ENCODE measurements at places on chromosomes 6 and 20.

DNA sequence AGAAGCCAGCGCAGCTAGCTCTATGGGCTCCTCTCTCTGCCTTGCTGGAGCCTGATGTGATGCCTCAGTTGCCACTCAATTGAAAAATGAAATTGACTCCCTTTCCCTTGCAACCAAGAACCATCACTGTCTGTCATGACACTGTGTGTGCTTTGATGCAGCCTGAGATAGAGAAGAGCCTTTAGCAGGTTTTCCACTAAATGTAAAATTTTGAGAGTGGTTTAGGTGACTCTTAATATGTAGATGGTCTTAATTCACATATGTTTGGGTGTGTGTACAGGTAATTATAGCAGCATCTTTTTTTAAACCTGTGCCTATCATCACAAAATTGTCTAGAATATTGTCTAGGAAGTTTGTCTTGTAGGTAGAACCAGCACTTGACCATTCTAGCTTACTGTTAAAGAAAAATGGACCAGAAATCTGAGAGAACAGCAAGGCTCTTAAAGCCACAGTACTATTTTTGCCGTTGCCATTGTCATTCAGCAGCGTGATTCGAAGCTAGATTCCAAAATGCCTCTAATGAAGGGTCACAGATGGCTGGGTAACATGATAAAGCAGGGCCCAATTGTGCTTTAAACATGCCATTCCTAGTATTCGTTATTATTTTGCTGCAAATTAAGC lies 1.3 kb downstream of the ARFGEF3 start:
- DNase-seq, result no peak

GRCh38 chr20:49501917-49502316 lies 19.4 kb upstream of the KCNB1 start:
- peak; percentile 11 for DNase-seq

GRCh38 chr20:56211051-56211450 lies 37.5 kb upstream of the MC3R start:
- no peak for DNase-seq

- DNase-seq, result peak; percentile 71
These were observed 150.8 kb upstream of the TAB2 start for GRCh38 chr6:149166747-149167146.

DNA sequence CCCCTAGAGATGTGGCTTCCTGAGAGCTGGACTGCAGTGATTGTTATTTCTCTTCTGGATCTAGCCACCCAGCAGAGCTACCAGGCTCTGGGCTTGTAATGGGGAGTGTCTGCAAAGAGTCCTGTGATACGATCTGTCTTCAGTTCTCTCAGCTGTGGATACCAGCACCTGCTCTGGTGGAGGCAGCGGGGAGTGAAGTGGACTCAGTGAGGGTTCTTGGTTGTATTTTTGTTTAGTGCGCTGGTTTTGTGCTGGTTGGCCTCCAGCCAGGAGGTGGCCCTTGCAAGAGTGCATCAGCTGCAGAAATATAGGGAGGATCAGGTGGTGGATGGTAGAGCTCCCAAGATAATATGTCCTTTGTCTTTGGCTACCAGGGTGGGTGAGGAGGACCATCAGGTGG lies 33.7 kb downstream of the PAX1 start:
- no peak for DNase-seq

DNA sequence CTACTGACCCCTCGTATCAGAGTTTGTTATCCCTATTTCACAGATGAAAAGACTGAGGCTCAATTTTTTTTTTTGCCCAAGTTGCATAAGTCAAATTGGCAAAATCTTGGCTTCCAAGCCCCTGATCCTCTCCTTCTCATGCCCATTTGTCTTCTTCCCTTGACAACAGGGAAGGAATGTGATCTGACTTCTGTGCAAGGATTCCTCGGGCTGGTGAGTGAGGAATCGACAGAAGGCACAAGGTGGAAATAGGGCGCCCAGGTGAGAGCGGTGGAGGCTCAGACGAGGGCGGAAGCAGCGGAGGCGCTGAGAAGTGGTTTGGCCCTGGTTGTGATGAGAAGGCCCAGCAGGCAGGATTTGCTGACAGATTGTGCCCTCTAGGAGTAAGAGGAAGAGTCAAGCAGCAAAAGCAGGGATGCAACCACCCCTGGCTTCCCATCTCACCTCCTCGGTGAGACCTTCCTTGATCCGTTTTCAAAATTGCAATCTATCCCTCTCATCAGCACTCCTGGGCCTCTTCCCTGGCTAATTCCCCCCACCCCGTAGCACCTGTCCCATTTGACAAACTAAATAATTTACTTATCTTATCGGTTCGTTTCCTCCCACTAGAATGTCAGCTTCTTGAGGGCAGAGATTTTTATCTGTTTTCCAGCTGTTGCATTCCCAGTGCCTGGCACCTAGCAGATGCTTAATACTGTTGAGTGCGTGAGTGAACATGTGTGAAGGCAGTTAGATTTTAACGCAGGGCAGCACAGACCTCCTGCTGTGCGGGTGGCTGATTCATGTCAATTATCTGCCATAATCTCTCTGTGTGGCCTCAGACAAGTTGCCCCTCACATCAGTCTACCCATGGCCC lies 3.7 kb upstream of the SIRPA start:
- no peak for DNase-seq

GRCh38 chr6:37339741-37340638 lies 13.8 kb upstream of the RNF8 start:
- no peak for DNase-seq

DNA sequence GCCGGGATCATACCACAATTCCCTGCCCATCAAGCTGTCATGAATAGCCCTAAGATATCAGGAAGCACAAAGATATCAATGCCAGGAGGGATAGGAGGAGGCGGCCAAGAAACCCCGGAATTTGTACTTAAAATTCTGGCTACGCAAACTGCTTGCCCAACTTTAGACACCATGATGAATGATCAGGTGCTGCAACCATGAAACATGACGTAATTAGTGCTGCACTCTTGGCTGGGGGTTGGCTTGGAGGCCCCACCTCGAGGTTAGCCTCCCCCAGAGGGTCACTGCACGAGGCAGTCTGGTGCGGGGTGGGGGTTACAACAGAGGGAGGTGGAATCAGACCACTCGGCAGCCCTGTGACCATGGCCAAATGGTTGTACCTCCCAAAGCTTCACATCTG lies 8.9 kb downstream of the SIRPA start:
- no peak for DNase-seq

GRCh38 chr6:142009647-142010046 lies 123.1 kb upstream of the GJE1 start:
- no peak for DNase-seq

DNA sequence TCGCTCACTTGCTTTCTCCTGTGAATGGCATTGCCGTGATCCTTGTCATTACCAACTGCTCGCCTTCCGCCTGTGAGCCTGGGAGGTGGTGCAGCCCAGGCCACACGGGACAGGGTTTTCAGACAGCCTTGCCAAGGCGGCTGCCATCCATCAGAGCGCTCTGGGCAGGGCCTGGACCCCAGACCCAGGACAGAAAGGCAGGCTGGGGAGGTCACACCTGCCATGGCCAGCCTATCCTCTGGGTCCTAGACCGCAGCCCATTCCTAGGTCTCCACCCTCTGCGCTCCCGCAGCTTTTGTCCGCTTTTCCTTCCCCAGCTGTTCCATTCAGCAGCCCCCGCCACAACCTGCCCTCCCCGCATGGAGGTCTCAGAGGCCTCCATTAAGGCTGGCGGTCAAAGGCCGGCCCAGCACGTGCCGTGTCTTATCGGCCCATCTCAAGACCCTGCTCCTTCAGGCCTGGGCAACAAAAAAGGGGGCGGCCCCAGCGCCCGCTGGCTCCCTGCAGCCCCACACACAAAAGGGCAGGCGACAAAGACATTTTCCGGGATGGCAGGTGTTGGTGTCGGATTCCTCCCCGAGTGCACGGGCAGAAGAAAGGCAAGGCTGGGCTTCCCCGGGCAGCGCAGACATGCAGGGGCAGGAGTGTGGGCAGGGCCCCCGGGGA lies 28.1 kb downstream of the INSM1 start:
- DNase-seq, result peak; percentile 99

- DNase-seq, result no peak
These were observed 33.0 kb upstream of the SLCO4A1 start for GRCh38 chr20:62609279-62609720.

GRCh38 chr6:20875369-20875963 lies 341.2 kb downstream of the CDKAL1 start:
- peak; percentile 47 for DNase-seq

DNA sequence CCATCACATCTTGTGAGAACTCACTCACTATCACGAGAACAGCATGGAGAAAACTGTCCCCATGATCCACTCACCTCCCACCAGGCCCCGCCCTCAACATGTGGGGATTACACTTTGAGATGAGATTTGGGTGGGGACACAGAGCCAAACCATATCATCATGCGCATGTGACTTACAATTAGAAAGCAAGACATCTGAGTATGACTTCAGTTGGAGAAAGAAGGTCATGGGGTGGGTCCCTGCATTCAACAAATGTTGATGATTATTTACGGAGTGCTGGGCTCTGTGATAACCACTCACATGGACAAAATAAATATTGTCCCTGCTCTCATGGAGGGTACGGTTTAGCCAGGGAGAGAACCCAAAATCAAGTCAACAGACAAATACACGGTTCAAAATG lies 37.9 kb downstream of the VSTM2L start:
- no peak for DNase-seq

GRCh38 chr20:30949761-30950160 lies 307.7 kb upstream of the DEFB115 start:
- DNase-seq, result no peak

- DNase-seq, result no peak
These were observed 6.4 kb downstream of the EYA4 start for GRCh38 chr6:133247581-133247980.

GRCh38 chr6:138291036-138291848 lies 73.0 kb upstream of the PBOV1 start:
- no peak for DNase-seq

DNA sequence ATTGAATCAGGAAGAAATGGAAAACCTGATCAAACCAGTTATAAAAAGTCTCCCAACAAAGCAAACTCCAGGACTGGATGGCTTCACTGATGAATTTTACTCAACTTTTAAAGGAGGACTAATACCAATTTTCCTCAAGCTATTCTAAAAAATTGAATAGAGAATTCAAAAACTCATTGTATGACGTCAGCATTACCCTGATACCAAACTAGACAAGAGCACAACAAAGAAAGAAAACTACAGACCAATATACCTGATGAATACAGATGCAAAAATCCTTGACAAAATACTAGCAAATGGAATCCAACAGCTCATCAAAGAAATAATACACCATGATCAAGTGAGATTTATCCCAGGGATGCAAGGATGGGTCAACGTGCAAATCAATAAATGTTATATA lies 172.9 kb downstream of the FNDC1 start:
- DNase-seq, result no peak

DNA sequence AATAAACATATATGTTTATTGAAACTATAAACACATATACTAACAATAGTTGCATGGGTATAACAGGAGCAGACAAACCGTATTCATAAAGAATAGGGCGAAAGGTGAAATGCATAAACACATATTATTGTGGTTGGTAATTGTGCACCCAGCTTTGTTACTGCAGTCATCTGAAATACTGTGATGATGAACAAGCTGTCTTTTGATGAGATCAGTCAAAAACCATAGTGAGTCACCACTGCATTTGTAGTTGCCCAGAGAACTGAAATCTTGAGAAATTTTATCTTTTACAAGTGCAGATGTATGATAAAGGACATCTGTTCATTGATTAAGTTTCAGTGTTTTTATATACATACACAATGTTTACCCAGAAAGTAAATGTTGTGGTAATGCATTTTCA lies 133.7 kb downstream of the MYO6 start:
- DNase-seq, result no peak

GRCh38 chr20:434221-434620 lies 26.1 kb downstream of the RBCK1 start:
- DNase-seq, result no peak

DNA sequence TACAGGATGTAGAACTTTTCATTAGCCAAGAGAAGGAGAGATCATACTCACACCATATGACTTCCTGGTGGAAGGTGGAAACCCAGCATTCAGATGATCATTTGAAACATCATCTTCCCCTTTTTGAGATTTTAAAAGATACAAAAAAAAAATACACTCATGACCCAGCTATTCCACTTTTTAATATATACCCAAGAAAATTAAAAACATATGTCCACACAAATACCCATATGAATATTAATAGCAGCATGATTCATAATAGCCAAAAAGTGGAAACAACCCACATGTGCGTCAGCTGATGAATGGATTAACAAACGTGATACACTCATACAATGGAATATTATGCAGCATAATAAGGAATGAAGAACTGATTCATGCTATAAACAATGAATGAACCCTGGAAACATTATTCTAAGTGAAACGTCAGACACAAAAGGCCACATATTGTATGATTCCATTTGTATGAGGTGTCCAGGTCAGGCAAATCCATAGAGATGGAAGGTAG lies 130.0 kb upstream of the SGK1 start:
- DNase-seq, result no peak

DNA sequence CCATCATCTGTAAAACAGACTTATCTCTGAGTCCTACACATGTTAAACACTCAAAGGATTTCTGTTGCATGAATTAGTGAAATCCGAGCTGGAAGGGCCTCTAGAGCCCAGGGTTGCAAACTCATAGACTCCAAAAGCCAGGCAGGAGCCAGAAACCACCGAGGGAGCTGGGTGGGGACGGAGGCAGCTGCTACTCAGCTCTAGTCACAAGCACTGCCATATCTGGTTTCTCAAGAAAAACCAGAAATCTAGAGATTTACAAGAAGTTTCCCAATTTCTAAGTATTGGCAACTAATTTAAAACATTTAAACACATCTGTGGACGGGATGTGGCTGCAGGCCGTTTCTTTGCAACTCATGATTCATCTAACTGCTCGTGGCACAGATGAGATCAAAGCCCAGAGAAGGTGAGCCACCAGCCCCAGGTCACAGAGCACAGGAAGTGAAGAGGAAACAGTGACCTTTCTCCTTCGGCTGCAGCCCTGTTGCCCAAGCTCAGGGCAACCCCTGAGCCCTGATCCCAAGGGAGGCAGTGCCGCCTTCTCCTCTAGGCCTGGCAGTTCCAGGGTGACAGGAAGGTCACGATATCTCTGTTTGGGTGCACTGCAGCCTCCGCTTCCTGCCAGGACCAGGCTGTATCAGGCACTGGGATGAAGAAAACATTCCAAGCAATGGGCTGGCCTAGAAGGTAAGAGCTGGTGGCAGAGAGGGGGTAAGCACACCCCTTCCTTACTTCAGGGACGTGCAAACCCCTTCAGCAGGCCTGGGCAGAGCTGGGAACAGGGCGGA lies 26.4 kb upstream of the PTGIS start:
- no peak for DNase-seq

DNA sequence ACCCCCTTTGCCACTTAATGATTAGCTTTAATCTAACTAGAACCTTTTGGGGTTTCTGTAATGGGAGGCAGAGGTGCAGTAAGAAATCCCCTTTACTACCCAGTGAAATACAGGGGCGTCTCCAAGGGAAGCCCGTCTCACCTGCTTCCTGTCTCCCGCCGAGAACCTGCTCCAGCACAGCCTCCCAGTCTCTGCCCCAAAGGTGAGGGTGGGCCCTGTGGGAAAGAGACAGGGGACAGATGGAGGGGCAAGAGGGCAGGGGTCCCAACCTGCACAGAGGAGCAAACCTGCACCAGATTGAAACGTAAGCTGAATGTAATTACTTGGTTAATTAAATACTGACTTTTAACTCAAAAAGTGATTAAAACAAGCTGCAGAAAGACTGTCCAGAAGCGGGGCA lies 474.2 kb upstream of the SULF2 start:
- no peak for DNase-seq

Data from NCI-H1105 treated with DMSO at 0.1 percent for 48 hours (cell line).